Adipocyte (in vitro differentiated cells): ENCODE measurements at places on chromosomes 5 and 9.

DNA sequence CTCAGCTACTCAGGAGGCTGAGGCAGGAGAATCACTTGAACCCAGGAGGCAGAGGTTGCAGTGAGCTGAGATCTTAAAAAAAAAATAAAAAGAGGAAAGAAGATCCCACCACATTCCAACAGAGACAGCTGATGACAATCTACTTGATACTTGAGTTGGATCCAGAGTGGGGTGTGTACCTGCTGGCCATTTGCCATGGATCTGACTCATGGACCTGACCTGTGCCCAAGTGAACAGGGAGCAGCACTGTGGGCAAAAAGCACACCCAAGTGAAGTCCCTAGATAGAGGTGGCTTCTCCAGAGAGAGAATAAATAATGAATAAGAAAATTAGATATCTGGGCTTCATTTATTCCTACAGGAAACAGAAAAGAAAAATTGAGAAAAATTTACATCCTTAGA is 81.2 kb upstream of the MIER3 start:
- DNase-seq, result no peak

- DNase-seq, result no peak
Measured at GRCh38 chr5:109199799-109200620, 209.8 kb downstream of the PJA2 start.

- DNase-seq, result peak; percentile 81
Measured at GRCh38 chr9:126965541-126966428, 51.2 kb downstream of the RALGPS1 start.

- DNase-seq, result no peak
Measured at GRCh38 chr5:124592891-124593290, 153.5 kb downstream of the ZNF608 start.

GRCh38 chr5:172800088-172800551 is 29.1 kb upstream of the DUSP1 start:
- DNase-seq, result peak; percentile 86

- DNase-seq, result no peak
Measured at GRCh38 chr5:122772446-122772845, 2.4 kb upstream of the SNX2 start.

GRCh38 chr9:68637020-68637419 is 68.0 kb upstream of the PIP5K1B start:
- DNase-seq, result no peak

- DNase-seq, result no peak
Measured at GRCh38 chr9:89787595-89787994, 182.8 kb downstream of the GADD45G start.

- no peak for DNase-seq
Measured at GRCh38 chr5:14407746-14408175, 173.8 kb upstream of the OTULINL start.
